Gastrocnemius medialis (tissue), 4 donors: ENCODE measurements at places on chromosomes 11 and 22.
A peak's percentile ranks its signal among the peaks of the same experiment; 100 is the strongest.

DNA sequence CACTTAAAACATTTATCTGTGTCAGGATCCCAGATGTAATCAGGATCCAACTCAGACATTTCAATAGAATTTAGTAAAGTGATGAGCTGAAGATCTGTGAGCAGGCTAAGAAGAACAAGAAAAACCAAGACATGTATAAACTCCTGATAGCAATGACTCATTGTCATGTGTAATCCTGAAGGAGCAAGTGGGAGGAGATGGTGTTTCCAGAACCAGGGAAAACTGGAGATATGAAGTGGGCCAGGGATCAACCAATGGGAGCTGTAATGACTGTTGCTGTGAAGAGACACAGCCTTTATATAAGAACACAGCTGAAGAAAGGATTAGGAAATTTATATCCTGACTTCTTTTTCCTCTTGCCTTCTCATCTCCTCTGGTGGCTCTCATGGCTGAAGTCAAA lies 682.5 kb upstream of the ARHGAP42 start:
- H3K36me3 ChIP-seq: no peaks in the 10 kb centered on the region
- H3K4me3 ChIP-seq: no peak overlapping the region
- H3K27me3 ChIP-seq: no peaks in the 10 kb centered on the region
- H3K4me1 ChIP-seq: no peaks in the 10 kb centered on the region
- H3K27ac ChIP-seq: no peak overlapping the region
- DNase-seq: no peak

DNA sequence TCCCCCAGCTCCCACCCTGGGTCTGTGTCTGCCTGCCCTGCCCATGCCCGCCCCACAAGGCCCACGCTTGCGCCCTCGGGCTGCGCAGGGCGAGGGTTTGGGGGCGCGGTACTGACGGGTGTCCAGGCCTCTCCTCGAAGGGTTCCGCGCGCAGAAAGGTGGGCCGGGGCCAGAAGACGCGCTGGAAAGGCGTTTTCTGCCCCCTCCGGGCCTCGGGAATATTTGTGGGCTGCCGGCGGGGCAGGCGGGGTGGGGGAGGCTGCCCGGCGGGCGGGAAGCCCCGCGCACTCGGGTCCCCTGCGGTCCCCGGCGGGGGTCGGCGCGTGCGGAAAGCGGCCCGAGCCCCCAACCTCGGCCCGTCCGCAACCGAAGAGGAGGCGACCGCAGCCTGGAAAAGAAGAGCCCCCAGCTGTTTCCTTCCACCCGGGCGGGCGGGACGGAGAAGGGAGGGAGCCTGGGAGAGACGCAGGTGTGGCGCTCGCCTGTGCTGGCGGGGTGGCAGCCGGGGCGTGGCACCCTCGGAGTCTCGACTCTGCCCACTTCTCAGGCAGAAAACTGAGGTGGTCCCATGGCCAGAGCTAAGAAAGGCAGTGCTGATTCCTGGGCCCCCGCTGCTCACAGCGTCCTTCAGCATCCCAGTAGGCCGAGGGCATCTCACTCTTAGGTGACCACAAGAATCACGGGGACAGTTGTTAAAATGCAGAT lies 59.0 kb downstream of the THAP12 start:
- H3K4me1 ChIP-seq: no peaks in the 10 kb centered on the region
- DNase-seq: no peak

DNA sequence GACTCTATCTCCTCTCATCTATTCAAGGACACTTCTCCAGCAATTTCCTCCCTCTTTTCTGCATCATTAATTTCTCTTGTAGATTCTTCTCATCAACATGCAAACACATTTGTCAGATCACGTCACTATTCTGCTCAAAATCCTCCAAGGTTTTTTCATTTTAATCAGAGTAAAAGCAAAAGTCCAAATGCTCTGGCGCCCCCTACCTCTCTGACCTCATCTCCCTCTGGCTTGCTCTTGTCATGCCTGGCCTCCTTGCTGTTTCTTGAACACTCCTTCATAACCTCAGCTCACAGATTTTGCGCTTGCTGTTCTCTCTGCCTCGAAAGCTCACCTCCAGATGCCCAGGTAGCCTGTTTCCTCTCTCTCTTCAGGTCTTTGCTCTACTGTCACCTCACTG lies 22.4 kb downstream of the RTCB start:
- no peaks in the 10 kb centered on the region for H3K27me3 ChIP-seq
- DNase-seq: no peak
- no peak overlapping the region for H3K4me3 ChIP-seq
- peaks cover 78% of the 10 kb centered on the region for H3K36me3 ChIP-seq

DNA sequence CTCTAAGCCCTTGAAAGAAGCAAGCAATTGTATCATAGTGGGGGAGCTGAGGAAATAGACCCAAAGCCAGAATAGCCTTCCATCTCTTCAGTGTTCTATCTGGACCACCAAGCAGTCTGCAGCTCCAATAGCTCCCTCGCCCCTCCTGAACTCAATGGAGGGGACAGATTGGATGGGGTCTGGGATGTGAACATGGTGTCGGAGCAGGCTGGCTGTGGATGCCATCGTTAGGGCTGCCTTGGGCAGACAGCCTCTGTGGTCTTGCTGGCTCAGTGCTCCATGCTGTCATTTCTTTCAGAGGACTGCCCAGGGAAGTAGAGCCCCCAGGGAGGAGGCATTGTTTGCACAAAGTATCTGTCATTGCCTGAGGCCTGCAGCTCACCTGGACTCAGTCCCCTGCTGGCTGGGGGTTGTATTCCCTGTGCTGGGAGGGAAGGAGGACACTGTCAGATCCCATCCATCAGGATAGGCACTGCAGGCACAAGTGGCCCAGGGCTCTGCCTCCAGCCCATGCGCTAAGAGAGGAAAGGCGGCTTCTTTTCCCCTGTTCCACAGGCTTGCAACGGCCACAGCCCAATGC lies 537.7 kb downstream of the BUD13 start:
- H3K27me3 ChIP-seq: no peaks in the 10 kb centered on the region
- no peak for DNase-seq
- H3K4me1 ChIP-seq: no peaks in the 10 kb centered on the region
- H3K4me3 ChIP-seq: no peak overlapping the region

DNA sequence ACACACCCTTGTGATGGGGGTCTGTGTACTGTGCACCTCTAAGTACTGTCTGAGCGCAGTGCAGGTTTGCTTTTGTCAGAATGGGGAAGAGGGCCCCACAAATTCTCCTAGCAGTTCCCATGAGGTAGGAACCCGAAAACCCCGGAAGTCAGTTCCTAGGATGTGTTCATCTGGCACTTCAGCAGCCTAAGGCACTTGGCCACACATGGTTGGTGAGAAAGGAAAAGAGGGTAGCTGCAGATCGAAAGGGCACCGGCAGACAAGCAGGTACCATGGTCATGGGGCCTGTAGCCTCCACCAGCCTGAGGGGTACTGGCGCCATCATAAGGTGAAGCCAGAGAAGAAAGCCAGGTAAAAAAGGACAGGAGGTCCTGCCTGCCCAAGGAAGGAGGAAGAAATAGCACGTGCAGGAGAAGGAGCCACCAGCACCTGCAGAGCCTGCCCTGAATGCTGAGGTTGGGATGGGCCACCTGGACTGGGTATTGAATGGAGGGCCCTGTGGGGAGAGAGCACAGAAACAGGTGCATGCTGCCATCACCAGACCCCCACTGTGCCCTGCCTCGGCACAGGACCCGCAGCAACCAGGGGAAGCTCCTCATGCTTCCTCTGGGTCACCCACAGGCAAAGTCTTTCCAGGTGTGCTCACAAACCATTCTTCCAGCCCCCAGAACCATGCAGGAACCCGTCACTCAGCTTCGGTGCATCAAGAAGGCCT lies 8.1 kb upstream of the CASTOR1 start:
- no peak overlapping the region for H3K27ac ChIP-seq
- no peak overlapping the region for H3K4me3 ChIP-seq
- no peaks in the 10 kb centered on the region for H3K36me3 ChIP-seq
- H3K4me1 ChIP-seq: peaks cover 11% of the 10 kb centered on the region

GRCh38 chr22:49650336-49651241 lies 177.1 kb downstream of the BRD1 start:
- no peak overlapping the region for H3K4me3 ChIP-seq
- H3K27me3 ChIP-seq: peaks cover 4% of the 10 kb centered on the region
- no peaks in the 10 kb centered on the region for H3K36me3 ChIP-seq
- no peak for DNase-seq
- no peak overlapping the region for H3K27ac ChIP-seq

GRCh38 chr11:11074686-11075335 lies 217.0 kb upstream of the ZBED5 start:
- no peak overlapping the region for H3K4me3 ChIP-seq
- peaks cover 13% of the 10 kb centered on the region for H3K4me1 ChIP-seq
- H3K27me3 ChIP-seq: no peaks in the 10 kb centered on the region
- H3K36me3 ChIP-seq: no peaks in the 10 kb centered on the region
- H3K27ac ChIP-seq: no peak overlapping the region

GRCh38 chr22:43723816-43724215 lies 88.3 kb downstream of the EFCAB6 start:
- DNase-seq: no peak
- no peaks in the 10 kb centered on the region for H3K36me3 ChIP-seq
- H3K27me3 ChIP-seq: no peaks in the 10 kb centered on the region
- H3K4me3 ChIP-seq: no peak overlapping the region

- no peaks in the 10 kb centered on the region for H3K4me1 ChIP-seq
- DNase-seq: no peak
- H3K27me3 ChIP-seq: no peaks in the 10 kb centered on the region
- H3K4me3 ChIP-seq: no peak overlapping the region
These were observed 459.1 kb downstream of the MIAT start for GRCh38 chr22:27116312-27117086.

DNA sequence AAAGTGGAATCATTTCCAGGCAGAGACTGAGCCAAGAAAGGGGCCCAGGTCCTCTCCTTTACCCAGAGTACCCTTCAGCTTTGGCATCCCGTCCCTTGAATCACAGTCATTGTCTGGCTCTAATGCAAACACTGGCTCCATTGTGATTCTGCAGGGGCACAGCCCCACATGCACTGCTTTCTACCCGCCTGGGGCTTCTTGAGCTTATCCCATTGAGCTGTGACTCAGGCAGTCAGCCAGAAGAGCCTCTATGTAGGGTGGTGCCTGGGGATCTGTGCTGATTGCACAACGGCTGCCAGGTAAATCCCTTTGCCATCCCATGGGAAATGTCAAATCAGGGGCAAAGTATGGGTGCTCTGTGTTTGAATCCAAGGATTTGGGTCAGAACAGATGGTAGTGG lies 88.9 kb downstream of the RASSF10 start:
- H3K36me3 ChIP-seq: no peaks in the 10 kb centered on the region
- no peak overlapping the region for H3K4me3 ChIP-seq
- H3K27ac ChIP-seq: no peak overlapping the region
- no peak for DNase-seq
- no peaks in the 10 kb centered on the region for H3K4me1 ChIP-seq

DNA sequence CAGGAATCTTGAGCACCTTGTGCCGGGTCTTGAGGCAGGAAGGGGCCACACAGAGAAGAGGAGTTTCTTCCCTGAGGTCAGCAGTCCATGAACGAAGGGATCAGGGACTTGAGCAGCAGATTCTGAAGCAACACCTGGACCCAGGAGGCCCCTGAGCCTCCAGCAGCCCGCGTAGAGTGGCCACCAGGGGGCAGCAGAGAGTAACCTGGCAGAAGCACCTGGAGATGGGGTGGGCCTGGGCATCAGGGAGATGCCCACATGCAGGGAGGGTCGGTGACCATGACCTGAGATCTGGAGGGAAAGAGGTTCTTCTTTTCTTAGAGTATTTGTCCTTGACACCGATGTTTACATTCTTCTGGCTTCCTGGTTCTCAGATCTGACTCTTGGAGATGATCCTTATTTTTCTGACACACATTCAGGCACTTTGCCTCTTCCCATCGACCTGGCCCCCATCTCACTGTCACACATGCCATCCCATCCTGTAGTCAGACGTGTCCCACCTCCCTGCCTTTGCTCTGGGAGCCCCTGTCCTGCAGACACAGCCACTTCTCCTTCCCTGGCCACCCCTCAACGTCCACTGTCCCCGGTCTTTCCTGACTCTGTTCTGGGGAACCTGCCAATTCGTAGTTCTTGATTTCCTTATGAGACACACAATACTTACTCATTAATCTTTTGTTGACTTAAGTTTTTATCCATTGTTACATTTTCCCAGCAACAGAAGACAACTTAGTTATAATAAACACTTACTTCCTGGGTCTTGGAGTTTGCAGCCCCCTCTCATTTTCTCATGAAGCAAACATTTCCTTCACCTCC lies 66.5 kb downstream of the GGTLC2 start:
- DNase-seq: no peak
- no peak overlapping the region for H3K4me3 ChIP-seq
- no peaks in the 10 kb centered on the region for H3K4me1 ChIP-seq
- no peaks in the 10 kb centered on the region for H3K36me3 ChIP-seq
- no peaks in the 10 kb centered on the region for H3K27me3 ChIP-seq

- H3K36me3 ChIP-seq: no peaks in the 10 kb centered on the region
- peaks cover 11% of the 10 kb centered on the region for H3K4me1 ChIP-seq
- H3K27me3 ChIP-seq: no peaks in the 10 kb centered on the region
- no peak for DNase-seq
These were observed 32.2 kb downstream of the TSPAN18 start for GRCh38 chr11:44758983-44759382.

DNA sequence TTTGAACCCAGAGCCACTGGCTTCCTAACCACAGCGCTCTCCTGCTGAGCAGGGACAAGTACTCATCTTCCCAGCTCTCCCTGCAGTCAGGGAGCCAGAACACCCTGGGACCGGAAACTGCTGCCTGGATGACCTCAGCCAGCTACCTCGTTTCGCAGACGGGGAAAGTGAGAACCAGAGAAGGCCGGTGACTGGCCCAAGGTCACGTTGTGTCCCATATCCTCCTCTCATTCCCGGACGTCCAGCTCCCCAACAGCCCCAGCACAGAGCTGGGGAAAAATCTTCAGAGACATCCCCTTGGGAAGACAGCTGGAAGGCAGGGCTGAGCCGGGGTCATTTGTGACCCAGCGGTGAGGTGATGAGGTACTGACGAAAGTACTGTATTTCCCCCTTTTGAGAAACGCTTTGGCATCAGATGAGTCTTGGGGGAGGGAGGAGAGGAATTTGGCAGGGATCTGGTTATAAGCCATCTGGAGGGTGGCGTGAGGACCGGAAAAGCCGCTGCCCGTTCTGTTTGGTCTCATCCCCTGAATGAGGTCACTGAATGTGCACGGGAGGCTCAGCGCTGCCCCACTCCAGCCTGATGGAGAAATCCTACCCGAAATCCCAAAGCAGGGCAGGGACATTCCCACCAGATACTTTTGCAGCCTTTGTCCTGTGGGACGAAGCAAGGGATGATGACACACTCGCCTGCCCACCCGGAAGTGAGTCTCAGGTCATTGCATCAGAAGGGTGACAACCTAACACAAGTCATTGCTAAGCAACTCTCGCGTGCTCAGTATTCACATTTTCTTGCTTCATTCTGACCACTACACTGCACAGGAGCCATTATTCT lies 41.1 kb downstream of the LIF start:
- peak overlapping the region; percentile 16 for H3K4me3 ChIP-seq
- H3K4me1 ChIP-seq: no peaks in the 10 kb centered on the region
- H3K36me3 ChIP-seq: no peaks in the 10 kb centered on the region
